Epithelial cell of prostate (primary cell): ENCODE measurements at places on chromosomes 7 and 10.

- DNase-seq, result no peak
These were observed 11.7 kb downstream of the C1QL3 start for GRCh38 chr10:16509996-16510395.

GRCh38 chr10:91104193-91105041 is 116.0 kb upstream of the PCGF5 start:
- no peak for DNase-seq

DNA sequence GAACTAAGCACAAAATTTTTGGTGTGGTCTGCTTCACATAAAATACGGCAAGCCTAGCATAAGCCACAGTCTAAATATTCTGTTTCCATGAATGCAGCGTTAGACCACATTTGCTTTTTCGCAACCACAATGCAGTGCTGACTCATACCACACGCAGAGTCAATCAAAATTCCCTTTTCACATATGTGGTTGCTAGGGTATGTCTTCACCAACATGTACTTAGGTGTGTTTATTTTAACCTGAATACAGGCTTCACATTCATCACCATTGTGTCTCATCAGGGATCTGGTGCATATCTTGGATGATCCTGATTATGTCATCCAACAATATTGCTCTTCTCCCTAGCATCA is 90.8 kb downstream of the CHN2 start:
- peak; percentile 91 for DNase-seq

GRCh38 chr7:92766461-92767003 is 69.8 kb downstream of the CDK6 start:
- no peak for DNase-seq

DNA sequence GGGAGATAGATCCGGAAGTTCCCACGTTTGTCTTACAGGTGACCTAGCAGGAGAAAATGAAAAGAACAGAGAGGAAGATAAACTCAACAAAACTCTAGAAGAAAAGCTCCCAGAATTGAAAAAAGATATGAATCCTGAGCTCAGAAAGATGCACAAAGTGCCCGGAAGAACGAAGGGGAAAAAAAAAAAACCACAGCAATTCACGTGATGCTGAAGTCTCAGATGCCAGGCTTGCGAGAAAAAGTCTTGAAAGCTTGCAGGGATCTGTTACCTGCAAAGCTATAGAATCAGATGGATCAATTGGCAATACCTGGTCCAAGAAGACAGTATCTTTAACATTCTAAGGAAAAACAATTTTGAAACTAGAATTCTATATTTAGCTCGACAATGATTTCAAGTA is 33.5 kb downstream of the CARD11 start:
- DNase-seq, result no peak

DNA sequence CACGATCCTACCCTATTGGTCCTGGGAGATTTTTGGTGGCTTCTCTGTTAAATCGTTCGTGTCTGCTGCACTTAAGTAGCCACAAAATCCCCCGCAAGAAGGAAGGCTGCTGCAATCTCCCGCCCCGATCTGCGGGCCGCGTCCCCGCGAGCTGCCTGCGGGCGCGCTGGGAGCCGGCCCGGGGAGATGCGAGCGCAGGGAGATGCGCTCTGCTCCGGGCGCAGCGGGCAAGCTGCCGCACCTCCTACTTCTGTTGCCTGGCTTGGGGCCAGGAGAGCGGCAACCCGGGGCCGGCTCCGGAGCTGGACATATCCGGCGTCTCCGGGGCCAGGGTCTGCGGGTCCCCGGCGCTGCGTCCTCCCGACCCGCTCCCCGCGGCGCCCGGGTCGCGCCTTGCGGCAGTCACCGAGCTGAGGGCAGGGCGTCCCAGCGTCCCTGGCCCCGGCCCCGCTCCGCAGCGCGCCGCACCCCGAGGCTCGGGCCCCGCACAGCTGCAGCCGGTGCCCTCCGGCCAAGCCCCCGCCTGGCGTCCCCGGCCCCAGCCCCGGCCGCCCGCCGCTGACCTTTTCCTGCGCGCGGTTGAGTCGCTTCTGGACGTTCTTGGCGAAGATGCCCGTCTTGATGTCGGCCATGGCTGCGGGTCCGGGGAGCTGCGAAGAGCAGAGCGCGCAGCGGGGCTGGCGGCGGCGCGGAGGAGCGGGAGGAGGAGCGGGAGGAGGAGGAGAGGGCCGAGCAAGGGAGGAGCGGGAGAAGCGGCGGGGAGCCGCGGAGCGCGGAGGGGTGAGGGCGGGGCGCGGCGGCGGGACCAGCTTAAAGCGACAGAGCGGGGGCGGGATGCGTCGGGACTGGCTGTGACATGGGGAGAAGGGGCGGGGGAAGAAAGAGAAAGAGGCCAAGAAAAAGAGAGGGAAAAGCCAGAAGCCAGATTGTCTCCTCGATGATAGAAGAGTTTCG is at the start of gene AMPH:
TSS of gene AMPH (minus strand) at position 654 of the 954 bp plus-strand sequence. CDS start at position 632, 22 bp downstream.
- no peak for DNase-seq

GRCh38 chr10:34010891-34011290 is 676.4 kb upstream of the NRP1 start:
- no peak for DNase-seq

DNA sequence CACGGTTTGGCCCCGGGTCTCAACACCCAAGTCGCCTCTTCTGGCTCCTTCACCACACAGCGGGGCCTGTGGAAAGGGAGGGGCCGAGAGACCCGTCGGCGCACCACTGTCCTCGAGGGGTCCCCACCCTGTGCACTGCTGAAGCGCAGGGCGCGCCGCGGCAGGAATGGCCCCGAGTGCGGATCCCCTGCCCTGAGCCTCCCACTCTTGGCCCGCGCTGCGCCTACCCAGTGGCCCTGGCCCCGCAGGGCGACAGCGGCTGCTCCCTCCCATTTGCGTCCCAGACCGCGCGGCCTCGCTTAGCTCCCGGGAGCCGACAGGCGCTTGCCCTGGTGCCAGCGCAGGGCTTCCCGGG is 2.1 kb upstream of the SFMBT2 start:
- DNase-seq, result no peak

DNA sequence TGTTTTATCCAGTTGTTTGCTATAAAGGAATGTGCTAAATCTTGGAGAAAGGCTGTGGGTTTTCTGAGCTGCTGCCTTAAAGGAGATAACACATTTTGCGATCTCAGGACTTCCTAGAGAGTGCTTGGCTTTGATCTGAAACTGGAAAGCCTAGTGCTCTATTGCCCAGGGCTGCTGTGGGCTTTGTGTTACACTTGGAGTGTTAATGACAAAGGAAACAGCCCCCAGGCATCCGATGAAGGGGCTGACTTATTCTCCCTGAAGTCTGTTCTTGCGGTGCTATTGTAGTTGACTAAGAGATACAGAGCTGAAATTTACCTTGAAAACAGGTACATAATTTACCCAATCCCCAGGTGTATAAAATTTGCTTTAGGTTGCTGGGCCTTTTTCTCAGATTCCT is 74.5 kb downstream of the SND1 start:
- no peak for DNase-seq

DNA sequence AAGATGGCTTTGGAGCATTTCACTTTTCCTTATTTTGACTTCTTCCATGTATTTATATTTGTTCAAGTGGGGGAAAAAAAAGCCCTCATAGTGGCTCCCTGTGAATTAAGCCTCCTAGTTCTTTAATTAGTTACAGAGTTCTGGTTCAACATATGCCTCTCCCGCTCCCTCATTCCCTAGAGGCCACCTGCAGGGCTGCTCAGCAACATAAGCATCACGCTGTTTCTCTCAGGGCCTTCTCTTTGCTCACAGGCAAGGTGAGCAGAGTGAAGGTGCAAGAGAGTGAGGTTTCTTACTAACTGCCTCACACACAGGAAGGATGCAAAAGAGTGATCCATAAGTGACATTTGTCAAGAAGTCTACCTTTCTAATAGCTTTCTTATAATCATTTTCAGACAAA is 196.7 kb downstream of the SEMA3E start:
- no peak for DNase-seq

- DNase-seq, result peak; percentile 0
These were observed 323.1 kb downstream of the TFEC start for GRCh38 chr7:115707258-115708012.

- peak; percentile 33 for DNase-seq
These were observed 48.6 kb downstream of the MALSU1 start for GRCh38 chr7:23347682-23348180.

- DNase-seq, result no peak
These were observed 285.9 kb upstream of the SMIM30 start for GRCh38 chr7:113404245-113404644.

GRCh38 chr7:157587805-157588560 is 251.2 kb downstream of the DNAJB6 start:
- DNase-seq, result no peak

- peak; percentile 63 for DNase-seq
These were observed 70.0 kb upstream of the FAM13C start for GRCh38 chr10:59432207-59432900.

GRCh38 chr10:15339892-15340291 is 31.2 kb downstream of the FAM171A1 start:
- DNase-seq, result no peak
